ENCODE measurements at places on chromosomes 11 and 22.
A peak's percentile ranks its signal among the peaks of the same experiment; 100 is the strongest.

DNA sequence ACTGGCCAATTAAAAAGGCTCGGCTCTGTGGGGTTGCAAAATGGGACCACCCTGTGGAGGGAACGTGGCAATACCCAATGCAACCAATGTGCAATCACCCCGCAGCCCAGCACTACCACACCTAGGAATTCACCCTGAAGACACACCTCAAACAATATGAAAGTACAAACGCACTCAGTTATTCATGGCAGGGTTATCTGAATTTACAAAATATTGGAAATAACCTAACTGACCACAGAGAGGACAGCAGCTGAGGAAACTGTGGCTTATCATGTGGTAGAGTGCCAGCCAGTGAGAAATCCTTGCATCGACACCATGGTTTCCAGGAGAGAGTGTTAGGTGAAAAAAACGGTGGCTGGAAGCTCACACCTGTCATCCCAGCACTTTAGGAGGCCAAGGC lies 18.7 kb downstream of the ALG12 start:
- DNase-seq, result no peak

GRCh38 chr11:110724358-110724757 lies 12.1 kb upstream of the ARHGAP20 start:
- DNase-seq, result no peak

DNA sequence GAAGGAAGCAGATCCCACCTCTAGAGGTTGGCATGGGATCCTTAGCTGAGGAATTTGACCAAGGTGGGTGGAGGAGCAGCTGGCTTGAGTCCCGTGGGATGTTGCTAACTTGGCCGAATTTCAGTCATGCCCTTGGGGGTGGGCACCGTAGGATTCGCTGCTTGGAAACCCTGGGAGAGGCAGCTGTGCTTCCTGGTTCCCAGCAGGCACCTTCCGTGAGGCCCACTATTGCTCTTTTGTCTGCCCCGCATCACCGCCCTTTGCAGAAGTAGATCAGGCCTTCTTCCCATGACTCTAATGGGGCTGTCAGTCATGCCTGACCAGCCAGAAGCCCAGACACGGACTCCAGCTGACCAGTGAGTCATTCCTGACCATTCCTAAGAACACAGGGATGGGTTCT lies 292.3 kb upstream of the SYN3 start:
- DNase-seq, result no peak

DNA sequence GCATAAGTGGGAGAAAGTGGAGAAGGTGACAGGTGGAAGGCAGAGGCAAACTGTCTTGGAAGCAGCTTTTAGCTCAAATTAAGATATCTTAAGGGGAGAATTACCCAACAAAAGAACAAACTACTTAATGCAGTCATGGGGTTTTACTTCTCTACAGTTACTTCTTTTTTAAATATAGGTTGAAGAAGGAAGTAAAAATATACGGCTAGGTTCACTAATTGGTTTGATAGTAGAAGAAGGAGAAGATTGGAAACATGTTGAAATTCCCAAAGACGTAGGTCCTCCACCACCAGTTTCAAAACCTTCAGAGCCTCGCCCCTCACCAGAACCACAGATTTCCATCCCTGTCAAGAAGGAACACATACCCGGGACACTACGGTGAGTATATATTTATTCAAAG lies 40.8 kb downstream of the PDHX start:
- no peak for DNase-seq

DNA sequence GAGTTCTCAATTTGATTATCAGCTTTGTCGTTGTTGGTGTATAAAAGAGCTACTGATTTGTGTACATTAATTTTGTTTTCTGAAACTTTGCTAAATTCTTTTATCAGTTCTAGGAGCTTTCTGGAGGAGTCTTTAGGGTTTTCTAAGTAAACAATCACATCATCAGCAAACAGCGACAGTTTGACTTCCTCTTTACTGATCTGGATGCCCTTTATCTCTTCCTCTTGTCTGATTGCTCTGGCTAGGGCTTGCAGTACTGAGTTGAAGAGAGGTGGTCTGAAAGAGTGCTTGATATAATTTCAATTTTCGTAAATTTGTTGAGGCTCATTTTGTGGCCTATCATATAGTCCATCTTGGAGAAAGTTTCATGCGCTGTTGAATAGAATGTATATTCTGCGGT lies 213.0 kb downstream of the DLG2 start:
- no peak for DNase-seq

DNA sequence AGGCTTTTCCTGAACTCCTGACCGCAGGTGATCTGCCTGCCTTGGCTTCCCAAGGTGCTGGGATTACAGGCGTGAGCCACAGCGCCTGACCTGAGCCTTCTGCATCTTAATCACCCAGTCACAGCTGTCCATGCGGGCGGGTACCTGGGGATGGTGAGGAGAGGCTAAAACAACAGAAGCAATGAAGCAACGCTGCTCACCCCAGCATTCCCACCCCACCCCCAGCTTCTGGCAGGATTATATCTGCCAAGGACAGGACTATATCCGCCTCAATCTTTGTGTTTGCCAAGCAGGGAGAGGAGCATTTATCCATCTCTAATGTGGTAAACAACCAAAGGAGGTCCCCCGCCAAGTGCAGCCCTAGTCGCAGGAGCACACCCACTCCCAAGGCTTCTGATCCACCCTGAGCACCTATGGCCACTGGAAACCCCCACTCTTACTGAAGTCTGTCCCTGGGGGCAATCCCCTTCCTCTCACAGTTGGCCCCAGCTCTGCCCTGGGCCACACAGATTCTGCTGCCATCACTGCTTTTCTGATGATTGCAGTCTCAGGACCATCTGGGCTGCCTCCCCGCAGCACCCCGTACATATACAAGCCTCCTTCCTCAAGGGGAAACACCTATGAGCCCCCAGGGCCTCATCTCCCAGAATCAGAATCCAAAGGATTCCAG lies 8.8 kb upstream of the LGALS2 start:
- DNase-seq, result no peak

- no peak for DNase-seq
Measured at GRCh38 chr22:45775062-45775461, 103.4 kb downstream of the ATXN10 start.

GRCh38 chr11:109697140-109697843 lies 275.3 kb downstream of the C11orf87 start:
- peak; percentile 36 for DNase-seq

- DNase-seq, result no peak
Measured at GRCh38 chr11:24406389-24406788, 90.5 kb upstream of the LUZP2 start.

GRCh38 chr11:62811659-62812058 lies 6.4 kb upstream of the NXF1 start:
- DNase-seq, result no peak

DNA sequence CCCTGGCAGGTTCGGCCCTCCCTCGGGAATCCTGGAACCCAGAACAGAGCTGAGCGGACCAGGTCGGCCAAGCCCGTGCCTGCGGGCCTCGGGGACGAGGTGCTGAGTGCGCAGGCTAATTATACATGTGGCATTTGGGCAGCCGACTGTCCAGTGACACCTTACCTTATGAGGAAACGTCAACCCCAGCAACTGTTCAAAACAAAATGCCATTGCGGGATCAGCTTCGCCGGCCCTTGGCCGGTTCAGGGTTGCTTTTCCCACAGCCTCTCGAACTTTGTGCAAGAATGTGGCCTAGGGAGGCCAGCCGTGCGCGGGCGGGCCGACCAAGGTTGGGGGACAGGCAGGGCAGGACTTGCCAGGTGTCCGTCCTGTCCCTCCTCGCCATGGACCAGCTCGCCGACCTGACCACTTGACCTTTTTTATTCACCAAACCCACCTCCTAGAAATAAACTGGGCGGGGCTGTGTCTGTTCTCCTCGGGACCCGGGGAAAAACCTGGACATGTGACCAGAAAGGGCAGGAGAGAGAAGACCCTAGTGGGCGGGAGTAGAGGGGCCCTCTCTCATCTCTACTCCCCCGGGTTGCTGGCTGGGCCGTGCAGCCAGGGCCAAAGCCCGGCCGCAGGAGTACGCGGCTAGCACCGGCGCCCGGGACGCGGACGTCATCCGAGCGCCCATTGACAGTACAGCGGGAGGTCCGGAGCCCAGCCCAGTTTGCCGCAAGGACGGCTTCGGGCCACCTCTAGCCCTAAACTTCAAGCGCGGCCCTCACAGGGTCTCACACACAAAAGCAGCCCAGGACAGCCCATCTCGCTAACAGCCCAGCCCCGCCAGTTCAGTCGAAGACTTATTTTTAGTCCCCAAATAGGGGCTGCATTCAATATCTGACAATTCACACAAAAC lies 134.3 kb upstream of the C11orf58 start:
- DNase-seq, result peak; percentile 55

- DNase-seq, result no peak
Measured at GRCh38 chr11:69427906-69428880, 53.3 kb upstream of the LINC01488 start.

- no peak for DNase-seq
Measured at GRCh38 chr11:74011360-74012073, 2.6 kb upstream of the UCP3 start.

DNA sequence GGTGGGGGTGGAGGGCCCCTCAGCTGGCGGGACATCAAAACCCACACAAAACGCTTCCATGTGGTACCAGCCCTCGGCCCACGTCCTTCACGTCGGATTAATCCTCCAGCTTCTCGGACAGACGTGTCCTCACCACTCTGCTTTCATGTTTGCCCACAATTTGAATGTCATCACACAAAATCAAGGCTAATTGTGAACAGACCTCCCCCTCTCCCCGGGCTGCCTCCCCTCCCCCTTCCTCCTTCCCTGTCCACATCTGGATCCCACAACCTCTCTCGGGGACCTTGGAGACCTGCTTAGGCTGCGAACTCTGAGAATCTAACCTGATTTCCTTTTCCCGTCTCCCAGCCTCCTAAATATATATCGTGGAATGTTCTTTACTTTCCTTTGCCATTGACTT lies 262.9 kb downstream of the MN1 start:
- no peak for DNase-seq

GRCh38 chr11:45860348-45860747 lies 13.1 kb downstream of the CRY2 start:
- DNase-seq, result no peak

- DNase-seq, result no peak
Measured at GRCh38 chr11:67289226-67289650, at the start of gene ANKRD13D. TSS of gene ANKRD13D (plus strand) at chr11:67289303. CDS start at chr11:67289461, 158 bp downstream.

DNA sequence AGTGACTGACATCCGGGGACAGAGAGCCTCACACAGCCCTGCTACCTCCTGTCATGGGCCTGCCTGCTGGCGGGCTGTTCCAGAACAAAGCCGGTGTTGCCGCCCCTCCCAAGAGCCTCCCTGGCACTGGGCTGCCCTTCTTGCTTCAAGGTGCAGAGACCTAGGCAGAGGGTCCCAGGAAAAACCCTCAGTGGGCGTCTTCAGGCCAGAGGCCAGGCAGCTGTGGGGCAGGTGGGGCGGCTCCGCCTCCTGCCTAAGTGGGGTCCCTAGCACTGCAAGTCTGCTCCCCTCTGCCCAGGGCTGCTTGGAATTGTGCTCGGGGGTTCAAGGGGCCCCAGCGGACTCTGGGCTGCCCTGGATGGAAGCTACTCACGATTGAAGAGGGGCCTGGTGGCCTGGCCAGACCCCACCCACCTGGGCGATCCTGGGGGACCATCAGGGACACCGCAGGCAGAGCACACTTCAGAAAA lies 20.4 kb upstream of the GNB1L start:
- DNase-seq, result no peak

DNA sequence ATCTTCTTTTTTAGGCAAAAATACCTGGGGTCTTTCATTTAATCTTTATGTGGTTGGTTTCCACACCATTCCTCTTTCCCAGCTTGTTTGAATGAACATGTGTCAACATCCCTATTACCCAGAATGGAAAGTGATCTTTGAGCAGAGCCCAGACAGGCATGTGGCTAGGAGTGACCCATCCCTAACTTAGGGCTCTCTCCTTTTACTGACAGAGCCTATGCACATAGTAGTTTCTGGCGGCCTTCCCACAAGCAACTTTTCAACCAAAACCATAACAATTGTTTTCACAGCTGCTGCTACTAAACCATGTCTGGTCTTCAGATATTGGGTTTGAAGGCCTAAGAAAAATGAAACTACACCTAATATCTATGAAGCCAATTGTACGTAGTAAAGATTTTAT lies 107.5 kb downstream of the TENM4 start:
- no peak for DNase-seq

- no peak for DNase-seq
Measured at GRCh38 chr22:50339945-50340879, 2.9 kb upstream of the PPP6R2 start.

GRCh38 chr22:24951942-24952836 lies at the start of gene KIAA1671:
TSS of gene KIAA1671 (plus strand) at chr22:24952716. CDS start at chr22:25028000, 75,284 bp downstream.
- peak; percentile 48 for DNase-seq

DNA sequence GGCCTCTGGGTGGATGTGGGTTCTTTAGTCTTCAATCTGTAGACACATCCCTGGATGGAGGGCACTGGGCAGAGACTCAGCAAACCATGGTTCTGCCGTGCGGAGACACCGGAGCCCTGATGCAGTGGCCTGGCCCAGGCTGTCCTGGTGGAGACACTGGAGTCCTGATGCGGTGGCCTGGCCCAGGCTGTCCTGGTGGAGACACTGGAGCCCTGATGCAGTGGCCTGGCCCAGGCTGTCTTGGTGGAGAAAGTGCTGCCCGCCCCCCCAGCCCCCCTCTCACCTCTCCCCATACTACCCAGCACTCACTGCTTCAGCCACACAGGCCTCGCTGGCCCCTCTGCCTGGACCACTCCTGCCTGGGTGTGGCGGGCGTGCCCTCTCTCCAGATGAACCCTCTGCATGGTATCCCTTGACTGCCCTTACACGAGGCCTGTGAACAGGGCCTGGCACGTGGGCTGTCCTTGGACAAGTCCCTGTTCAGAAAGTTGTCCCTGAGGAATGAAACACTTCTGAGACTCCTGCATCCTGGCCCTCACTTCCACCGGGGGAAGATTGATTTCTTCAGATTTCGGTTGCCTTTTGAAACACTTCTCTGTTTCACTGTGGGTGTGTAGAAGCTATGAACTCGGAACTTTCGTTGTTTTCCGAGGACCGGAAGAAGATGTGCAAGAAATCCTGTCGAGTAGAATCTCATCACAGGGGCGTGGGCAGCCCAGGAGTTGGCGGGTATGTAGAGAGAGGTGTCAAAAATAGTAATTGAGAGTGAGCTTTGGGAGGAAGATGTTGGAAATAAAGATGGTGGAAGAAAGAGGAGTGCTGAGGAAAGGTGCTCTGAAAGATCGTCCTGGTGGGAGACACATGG lies 26.2 kb downstream of the IGHMBP2 start:
- no peak for DNase-seq

GRCh38 chr11:87198266-87198881 lies 160.6 kb downstream of the TMEM135 start:
- DNase-seq, result no peak

- no peak for DNase-seq
Measured at GRCh38 chr22:23529166-23530103, 50.7 kb downstream of the IGLL1 start.

- no peak for DNase-seq
Measured at GRCh38 chr11:90594658-90595057, 371.8 kb upstream of the CHORDC1 start.

- no peak for DNase-seq
Measured at GRCh38 chr11:2674658-2675131, 25.1 kb downstream of the KCNQ1OT1 start.

Measured in NCI-H748 treated with DMSO at 0.1 percent for 48 hours (cell line).